Stimulated activated CD8-positive, alpha-beta memory T cell treated with anti-CD3 and anti-CD28 coated beads, Interleukin-7, amount 100 ng/mL, for 4 hours (primary cell): ENCODE measurements at places on chromosomes 6 and 20.

- no peak for DNase-seq
Measured at GRCh38 chr6:23790756-23791155, 335.3 kb upstream of the NRSN1 start.

DNA sequence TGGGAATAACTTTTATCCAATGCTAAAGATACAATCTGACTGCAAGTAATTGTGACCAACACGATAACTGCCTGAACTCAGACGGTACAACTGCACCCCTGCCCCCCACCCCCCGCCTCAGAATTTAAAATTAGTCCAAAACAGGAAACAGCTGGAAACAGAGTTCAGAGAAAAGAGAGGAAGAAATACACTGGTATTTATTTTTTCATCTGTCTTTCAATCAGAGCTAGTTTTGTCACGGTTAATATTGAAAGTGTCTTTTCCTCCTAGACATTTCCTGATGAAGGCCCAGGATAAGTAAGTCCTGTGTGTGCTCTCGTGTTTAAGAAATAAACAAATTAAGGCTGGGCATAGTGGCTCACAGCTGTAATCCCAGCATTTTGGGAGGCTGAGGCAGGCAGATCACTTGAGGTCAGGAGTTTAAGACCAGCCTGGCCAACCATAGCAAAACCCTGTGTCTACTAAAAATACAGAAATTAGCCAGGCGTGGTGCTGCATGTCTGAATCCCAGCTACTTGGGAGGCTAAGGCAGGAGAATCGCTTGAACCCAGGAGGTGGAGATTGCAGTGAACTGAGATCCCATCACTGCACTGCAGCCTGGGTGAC, 21.5 kb downstream of the ACSS1 start:
- no peak for DNase-seq

GRCh38 chr6:72959821-72960220, 265.5 kb downstream of the KHDC1L start:
- DNase-seq: no peak

GRCh38 chr20:46362921-46363867, 43.2 kb downstream of the ELMO2 start:
- no peak for DNase-seq

GRCh38 chr6:6560909-6561308, 27.6 kb upstream of the LY86 start:
- no peak for DNase-seq

DNA sequence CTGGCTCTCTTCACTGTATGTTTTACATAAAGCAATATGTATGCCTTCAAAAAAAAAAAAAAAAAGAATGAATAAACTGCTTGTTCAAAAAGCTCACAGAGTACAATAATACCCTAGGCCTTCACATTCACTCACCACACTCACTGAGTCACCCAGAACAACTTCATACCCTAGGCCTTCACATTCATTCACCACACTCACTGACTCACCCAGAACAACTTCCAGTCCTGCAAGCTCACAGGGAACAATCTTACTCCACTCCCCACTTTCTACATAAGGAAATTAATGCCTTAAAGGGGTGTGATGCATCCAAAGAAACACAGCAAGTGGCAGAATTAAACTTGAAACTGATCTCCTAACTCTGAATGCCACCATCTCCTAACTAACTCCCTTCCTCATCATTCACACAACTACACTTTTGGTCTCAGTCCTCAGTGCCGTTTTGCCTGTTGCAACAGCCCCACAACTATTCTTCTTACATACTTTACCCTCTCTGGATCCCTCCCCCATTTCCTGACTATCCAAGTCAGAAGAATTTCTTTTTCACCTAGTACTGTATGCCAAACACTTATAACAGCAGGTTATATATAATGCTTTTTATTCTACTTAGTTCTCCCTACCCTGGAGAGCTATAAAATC, 34.2 kb downstream of the NHSL1 start:
- DNase-seq: no peak

DNA sequence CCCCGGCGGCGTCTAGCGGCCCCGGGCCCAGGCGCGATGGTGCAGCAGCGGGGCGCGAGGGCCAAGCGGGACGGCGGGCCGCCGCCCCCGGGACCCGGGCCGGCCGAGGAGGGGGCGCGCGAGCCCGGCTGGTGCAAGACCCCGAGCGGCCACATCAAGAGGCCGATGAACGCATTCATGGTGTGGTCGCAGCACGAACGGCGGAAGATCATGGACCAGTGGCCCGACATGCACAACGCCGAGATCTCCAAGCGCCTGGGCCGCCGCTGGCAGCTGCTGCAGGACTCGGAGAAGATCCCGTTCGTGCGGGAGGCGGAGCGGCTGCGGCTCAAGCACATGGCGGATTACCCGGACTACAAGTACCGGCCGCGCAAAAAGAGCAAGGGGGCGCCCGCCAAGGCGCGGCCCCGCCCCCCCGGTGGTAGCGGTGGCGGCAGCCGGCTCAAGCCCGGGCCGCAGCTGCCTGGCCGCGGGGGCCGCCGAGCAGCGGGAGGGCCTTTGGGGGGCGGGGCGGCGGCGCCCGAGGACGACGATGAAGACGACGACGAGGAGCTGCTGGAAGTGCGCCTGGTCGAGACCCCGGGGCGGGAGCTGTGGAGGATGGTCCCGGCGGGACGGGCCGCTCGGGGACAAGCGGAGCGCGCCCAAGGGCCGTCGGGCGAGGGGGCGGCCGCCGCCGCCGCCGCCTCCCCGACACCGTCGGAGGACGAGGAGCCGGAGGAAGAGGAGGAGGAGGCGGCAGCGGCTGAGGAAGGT, 715 bp downstream of the SOX12 start:
- no peak for DNase-seq

DNA sequence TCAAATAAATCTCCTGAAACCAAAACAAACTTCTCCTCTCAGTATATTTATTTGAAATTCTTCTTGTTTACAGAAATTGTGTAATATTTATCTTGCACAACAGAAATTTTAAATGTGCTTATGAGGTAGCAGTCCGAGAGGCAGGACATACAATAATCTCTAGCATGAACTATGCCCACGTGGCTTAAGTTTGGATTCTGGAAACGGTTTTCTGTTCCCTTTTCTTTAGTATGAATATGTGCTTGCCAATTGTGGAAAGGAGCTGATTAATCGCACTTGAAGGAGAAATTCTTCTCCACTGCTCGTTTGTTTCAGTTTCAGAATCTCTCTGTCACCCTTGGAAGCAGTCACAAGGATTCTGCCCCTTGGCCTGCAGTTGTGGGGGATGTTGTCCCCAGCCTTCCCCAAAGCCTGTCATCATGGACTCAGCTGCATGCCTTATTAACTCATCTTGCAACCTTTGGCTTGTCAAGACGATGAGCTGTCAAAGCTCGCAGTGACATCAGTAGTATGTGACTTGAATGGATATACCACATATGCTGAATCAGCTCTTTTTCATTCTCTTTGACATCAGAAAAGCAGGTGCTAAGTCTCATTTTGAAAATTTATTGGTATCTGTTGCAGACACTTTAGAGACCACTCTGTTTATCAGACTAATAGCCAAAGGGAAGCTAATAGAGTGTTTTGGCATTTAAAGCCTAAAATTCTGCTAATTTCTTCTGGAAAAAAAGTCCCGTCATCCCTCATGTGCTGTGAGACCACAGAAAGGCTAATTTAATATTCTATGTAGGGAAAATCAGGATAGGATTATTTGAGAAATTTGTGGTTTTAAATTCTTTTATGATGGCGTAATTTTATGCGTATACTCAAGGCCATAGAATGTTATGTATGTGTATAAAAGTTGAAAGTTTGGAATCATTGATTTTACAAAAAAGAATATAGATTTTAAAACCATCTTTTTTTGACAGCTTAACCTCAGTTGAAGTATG, 186.8 kb downstream of the ARID1B start:
- DNase-seq: no peak
